ENCODE measurements at places on chromosomes 4 and X.
A peak's percentile ranks its signal among the peaks of the same experiment; 100 is the strongest.

DNA sequence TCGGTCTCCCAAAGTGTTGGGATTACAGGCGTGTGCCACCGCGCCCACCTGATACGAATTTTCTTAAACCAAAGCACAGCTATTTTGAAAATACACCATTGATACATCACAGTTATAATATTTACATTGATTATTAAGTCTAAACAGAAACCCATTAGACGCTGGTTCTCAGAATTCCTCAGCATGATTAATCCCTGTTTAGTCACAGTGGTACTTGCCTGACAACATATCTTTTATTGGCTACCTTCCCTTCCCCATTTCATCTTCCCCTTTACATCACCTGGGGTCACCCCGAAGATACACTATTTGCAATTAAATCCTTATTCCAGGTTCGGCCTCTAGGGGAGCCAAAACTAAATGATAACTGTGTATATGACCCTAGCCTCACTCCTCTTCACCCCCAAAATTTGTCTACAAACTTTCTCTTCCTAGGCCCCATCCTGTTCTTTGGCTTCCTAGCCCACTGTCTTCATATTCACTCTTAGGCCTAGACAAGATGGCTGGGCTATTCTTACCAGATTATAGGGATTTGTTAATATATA is 36.8 kb upstream of the IL1RAPL1 start:
- DNase-seq, result no peak

GRCh38 chr4:141432000-141432712 is 204.2 kb upstream of the IL15 start:
- DNase-seq, result no peak

- DNase-seq, result no peak
Measured at GRCh38 chr4:39660757-39661156, 22.1 kb upstream of the SMIM14 start.

DNA sequence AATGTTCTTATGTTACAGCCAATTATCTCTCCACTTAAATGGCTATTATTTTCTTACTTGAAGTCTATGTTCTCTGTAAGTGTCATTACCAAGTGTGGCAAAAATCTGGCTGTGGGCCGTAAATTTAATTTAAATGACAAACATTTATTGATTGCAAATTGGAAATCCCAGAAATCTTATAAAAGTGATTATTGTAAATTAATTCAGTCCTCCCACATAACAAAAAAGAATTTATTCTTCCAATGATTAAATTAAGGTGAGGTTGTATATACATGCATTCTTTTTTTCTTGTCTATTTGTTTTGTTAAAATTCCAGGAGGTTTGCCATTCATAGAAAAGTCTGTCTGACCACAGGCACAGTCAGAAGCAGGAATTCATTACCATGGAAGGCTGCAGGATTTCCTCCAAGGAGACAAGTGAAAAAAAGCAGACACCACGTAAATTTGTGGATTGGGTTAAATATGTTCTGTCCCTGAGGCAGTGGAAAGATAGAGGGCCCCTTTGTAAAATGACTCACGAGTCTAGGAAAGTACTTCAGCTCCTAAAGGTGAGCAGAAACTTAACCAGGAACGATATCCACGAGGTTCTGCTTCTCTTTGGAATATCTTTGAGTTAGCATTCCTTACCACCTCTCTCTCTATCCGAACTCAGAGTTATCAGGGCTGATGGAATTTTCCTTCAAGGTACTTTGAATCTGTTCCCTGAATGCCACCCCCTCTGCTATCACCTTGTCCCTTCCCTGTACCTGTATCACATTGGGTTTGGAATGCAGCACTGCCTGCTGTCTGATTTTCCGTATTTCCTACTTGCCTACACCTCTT is 10.7 kb downstream of the PPARGC1A start:
- DNase-seq, result no peak

DNA sequence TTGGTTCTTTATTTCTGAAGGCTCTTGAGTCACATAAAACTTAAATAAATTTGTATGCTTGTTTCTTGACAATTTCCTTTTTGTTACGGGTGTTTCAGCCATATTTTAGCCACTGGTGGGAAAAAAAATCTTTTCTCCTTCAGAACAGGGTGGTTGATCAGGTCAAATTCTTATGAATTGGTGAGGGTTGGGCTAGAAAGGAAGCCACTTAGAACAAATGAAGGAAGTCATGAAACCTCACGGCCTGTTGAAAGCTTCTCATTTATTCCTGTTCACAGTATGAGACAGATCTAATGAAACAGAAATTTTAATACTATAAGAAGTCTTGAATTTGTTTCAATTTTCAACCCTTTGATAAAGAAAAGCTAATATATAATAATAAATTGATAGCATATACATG is 12.1 kb upstream of the PDLIM5 start:
- no peak for DNase-seq

DNA sequence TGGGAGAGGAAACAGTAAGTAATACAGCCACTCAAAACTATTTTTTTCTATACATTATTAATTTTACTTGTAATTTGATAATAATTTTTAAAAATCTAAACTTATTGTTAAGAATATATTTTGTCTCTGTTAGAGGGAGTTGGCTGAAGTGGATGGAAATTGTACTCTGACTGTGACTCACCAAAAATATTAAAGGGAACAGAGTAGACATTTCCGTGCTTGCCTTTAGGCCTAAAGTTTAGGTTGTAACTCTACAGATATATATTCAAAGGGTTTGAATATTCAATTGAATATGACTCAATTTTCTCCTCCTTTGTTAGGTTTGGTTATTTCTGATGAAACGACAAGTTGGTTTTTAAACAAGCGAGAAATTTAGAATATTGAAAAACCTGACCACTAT is 128.3 kb upstream of the PITX2 start:
- no peak for DNase-seq

GRCh38 chr4:112664611-112665010 is 27.7 kb downstream of the LARP7 start:
- no peak for DNase-seq

- DNase-seq, result no peak
Measured at GRCh38 chr4:153988492-153989363, 199.8 kb upstream of the SFRP2 start.

DNA sequence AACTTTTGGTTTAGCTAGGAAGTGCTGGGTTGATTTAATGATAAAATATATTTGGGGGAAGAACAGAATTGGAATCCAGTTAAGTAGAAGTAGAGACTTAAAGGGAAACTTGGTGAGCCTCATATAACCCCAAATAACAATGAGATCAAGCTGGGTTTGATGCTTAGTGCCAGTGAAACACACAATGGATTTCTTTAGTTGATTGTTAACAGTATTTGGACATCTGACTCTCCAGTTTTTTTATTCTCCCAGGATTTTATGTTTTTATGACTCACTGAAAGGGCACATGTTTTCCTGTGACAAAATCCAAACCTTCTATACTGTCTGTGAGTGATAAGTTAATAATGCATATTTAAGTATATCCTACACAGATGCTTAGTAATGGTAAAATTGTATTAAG is 2.7 kb upstream of the NEUROG2 start:
- no peak for DNase-seq

GRCh38 chrX:136773648-136774047 is 7.1 kb downstream of the ARHGEF6 start:
- no peak for DNase-seq

DNA sequence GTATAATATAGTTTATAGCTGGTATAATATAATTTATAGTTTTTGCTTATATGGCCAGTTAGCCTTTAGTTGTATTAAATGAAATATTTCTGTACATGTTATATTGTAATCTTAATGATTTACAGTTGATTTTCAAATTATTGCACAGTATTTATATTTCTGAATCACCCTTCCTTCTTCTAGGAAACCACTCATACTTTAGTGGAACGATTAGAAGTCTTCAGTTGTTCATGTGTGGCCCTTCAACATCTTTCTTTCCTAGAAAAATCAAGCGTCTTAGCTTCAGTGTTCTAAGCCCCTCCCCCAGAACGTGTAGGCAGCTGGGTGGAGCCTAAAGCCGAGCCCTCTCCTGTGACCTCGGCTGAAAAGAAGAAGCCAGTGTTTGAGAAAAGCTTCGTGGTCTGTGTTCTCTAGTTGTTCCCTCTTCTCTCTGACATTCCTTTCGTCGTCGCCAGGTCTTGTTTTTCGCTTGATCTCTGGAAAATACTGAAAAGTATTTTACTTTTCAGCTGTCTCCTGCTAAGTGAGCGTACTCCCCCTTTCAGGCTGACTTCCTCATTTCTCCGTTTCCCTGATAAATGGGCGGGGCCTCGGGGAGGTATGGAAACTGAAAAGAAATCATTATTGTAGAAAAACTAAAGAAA is at the start of gene C4orf33:
Gene C4orf33 (plus strand): TSS at position 342 of the 644 bp plus-strand sequence. CDS start 6,459 bp downstream, outside the sequence.
- DNase-seq, result peak; percentile 63

GRCh38 chr4:156771171-156771837 is 200.3 kb downstream of the PDGFC start:
- DNase-seq, result no peak

GRCh38 chr4:141127884-141128283 is 5.4 kb downstream of the RNF150 start:
- DNase-seq, result no peak

GRCh38 chrX:70664726-70665125 is 220.1 kb downstream of the DLG3 start:
- DNase-seq, result no peak

- no peak for DNase-seq
Measured at GRCh38 chr4:53705151-53705764, 114.0 kb upstream of the LNX1 start.

GRCh38 chr4:153001626-153002025 is 65.5 kb downstream of the FHDC1 start:
- DNase-seq, result no peak

- DNase-seq, result no peak
Measured at GRCh38 chr4:38967260-38968095, 64.7 kb downstream of the TMEM156 start.

- DNase-seq, result no peak
Measured at GRCh38 chr4:174284487-174284886, 776 bp downstream of the CEP44 start.

- no peak for DNase-seq
Measured at GRCh38 chrX:20825984-20826383, 548.2 kb upstream of the CNKSR2 start.

DNA sequence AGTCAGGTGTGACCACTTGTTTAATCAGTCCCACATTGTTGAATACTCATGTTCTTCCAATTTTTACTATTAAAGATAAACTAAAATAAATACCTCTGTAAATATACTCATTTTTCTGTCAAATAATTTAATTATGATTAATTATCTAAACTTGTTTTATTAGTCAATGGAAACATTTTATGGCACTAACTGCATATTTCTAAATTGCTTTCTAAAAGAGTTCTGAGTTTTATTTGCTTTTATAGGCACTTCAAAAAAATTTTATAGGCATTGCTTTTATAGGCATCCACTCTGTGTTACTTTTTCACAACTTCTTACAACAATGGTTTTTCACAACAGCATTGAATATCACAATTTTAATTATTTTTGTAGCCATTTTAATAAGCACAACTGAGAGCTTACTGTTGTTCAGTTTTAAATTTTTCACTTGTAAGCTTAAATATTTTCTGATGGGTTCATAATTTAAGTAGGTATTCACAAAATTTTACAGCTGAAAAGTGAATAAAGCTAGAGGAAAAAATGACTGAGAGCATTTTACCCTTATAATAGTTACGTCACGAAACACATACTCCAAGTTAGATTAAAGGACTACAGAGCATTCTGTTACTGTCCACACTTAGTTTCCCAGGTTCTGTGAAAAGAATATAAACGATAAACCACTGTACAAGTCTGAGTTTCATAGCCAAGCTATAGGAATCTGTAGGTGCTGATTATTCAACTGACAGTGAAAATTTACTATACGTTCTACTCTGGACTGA is 140.8 kb upstream of the ETNPPL start:
- no peak for DNase-seq

DNA sequence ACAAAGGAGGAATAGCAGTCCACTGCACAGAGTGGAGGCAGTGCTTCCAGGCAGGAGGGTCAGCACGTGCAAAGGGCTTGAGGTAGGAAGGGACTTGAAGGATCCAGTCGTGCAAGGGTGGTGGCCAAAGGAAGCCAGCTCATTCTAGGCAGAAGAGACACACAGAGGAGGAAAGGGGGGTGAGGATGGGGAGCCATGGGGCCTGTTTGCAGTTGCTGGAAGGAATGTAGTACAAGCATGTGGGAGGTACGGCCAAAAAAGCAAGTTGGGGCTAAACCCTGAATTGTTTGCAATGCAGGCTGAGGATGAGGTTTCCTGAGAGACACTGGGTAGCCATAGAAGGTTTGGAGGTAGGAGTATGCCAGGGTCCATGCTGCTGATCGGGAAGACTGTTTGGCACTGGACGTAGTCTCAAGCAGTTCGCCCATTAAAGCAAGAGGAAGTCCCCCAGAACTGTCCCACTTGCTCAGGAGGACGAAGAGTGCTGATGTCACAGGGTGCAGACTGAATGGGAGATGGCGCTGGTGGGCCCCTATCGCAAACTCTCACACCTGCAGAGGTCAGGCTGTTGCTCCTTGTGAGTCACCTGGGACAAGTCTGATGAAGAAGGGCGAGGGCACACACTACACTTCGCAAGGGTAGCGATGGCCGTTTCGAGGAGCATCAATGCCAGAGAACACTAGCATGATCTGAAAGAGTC is 9.1 kb upstream of the MAN2B2 start:
- DNase-seq, result no peak

- DNase-seq, result no peak
Measured at GRCh38 chrX:2751291-2751690, 549 bp upstream of the XG start.

DNA sequence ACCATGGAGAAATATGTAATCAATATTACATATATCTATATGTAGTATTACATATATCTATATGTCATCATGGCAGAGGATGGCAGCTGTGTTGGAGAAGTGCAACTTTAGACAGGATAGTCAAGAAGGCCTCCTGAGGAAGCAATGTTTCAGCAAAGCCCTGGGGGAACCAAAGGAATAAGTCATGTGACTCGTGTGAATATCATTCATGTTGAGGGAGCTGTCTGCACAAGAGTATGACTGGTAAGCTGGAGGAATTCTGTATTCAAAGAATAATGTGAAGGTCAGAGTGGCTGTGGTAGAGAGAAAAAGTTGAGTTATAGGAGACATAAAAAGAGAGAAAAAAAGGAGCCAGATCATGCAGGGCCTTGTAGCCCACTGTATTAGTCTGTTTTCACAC is 92.9 kb upstream of the EDNRA start:
- DNase-seq, result no peak

DNA sequence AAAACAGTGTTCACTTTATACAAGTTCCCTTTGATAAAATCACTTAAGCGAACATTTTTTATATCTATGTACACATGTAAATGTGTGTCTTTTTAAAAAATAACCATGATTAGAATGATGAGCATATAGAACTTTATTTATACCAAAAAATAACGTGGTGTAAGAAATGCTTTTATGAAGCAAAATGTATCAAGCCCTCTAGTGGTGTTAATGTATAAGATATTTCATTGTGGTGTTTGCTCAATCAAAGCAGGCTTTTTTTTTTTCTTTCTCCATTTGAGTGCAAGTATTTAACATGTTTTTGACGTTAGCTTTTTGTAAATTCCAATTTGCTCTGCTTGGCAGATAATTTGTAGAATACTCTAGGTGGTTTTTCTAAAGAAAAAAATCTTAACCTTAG is 2092.4 kb upstream of the TENM3 start:
- no peak for DNase-seq

GRCh38 chrX:17737986-17738713 is 857 bp downstream of the SCML1 start:
- peak; percentile 51 for DNase-seq

Data from activated naive CD8-positive, alpha-beta T cell treated with anti-CD3 and anti-CD28 coated beads, Interleukin-2, amount 10 ng/mL, durations not matched to agents 7 days and 5 days (primary cell).